ENCODE measurements at places on chromosomes 11 and 22.

GRCh38 chr22:25621986-25622385, 57.5 kb downstream of the GRK3 start:
- DNase-seq, result no peak

- DNase-seq, result no peak
Measured at GRCh38 chr11:113251281-113251680, 63.1 kb upstream of the TTC12 start.

DNA sequence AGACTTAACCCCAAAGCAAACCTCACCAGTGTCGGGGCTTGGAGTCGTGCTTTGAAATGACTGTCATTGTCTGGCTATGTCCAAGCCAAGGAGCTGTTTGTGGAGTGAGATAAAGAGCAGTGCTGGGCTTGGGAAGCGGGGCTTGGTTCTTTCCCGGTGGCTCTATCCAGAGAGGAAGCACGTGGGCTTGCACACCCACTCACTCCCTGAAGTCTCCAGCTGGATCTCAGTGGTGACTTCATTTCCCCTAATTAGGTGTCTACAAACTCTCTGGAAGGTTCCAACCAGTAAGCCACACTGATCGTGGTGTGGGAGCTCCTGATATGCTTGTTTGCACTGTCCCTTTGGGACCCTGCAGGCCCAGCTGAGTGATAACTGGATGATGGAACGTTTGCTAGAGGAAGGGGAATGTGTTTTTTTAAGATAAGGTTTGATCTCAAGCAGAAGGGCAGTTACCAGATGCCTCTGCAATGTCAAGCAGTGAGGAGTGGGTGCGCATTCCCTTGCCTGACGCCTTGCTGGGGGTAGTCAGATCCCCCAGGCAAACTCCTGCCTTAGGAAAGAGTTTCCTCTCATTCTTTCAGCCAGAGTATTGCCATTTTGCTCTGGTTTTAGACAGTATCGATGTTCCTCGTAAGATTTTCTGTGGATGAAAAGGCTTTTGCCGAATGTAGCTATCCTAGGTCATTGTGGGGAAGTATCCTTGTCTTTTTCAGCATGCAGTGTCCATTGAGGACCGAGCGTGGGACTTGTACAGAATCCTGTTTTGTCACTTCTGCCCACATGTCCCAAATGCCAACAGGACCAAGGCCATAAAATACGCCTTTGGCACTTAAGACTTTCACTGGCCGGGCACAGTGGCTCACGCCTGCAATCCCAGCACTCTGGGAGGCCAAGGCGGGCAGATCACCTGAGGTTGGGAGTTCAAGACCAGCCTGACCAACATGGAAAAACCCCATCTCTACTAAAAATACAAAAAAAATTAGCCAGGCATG, 90.9 kb downstream of the MICAL2 start:
- no peak for DNase-seq

DNA sequence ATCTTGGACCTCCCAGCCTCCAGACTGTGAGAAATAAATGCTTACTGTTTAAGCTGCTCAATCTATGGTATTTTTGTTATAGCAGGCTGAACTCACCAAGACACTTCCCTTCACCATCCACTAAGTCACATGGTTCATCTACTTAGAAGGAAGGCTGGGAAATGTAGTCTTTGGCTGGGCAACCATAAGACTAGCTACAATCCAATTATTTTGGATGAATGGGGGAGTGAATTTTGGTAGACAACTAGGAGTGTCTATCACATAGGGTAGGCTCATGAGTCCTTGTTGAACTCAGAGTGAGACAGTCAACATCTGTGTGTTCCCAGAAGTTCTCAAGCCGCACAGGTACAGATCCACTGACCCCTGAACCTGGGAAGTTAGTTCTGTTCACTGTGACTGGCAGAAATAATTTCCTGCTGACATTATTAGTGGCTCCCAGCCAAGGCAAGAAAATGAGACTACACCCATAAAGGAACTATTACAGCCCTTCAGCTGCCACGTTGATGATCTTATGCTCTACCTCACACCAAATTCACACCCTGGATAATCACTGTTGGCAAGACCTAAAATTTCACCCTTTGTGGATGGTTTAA, 3.1 kb upstream of the SLC35C1 start:
- no peak for DNase-seq

DNA sequence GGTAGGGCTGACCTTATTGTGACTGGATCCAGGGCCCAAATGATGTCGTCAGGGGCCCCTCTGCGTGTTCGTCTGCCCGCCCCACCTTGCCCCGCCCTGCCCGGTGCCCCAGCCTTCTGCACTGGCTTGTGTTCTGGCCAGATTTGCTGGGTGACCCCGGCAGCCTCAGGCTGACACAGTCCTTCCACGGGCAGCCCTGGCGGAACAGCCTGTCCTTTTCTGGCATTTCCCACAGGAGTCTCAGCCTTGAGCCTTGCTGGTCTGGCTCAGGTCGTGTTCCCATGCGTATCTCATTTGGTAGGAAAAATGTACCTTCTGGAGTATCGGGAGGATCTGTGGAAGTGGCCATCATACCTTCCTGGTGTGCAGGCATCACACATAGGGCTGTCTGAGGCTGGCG, 31.0 kb downstream of the IGHMBP2 start:
- no peak for DNase-seq

GRCh38 chr11:108084811-108085210, 36.6 kb upstream of the ACAT1 start:
- no peak for DNase-seq

Measured in renal cortex interstitium (tissue), 15 donors.